ENCODE measurements at places on chromosomes 7 and 10. TPM values are rescaled to one million over a fixed set of nuclear protein-coding genes. Genes with fewer than 3 reads are reported as not detected.

Gene MACROH2A2
- 13.3 TPM for total RNA-seq

Gene PDZD7
- total RNA-seq: 1.2 TPM

Gene XRCC2
- total RNA-seq: 13.9 TPM

GRCh38 chr10:3172081-3172445 is 519 bp downstream of the PITRM1 start:
- DNase-seq: peak; percentile 77

DNA sequence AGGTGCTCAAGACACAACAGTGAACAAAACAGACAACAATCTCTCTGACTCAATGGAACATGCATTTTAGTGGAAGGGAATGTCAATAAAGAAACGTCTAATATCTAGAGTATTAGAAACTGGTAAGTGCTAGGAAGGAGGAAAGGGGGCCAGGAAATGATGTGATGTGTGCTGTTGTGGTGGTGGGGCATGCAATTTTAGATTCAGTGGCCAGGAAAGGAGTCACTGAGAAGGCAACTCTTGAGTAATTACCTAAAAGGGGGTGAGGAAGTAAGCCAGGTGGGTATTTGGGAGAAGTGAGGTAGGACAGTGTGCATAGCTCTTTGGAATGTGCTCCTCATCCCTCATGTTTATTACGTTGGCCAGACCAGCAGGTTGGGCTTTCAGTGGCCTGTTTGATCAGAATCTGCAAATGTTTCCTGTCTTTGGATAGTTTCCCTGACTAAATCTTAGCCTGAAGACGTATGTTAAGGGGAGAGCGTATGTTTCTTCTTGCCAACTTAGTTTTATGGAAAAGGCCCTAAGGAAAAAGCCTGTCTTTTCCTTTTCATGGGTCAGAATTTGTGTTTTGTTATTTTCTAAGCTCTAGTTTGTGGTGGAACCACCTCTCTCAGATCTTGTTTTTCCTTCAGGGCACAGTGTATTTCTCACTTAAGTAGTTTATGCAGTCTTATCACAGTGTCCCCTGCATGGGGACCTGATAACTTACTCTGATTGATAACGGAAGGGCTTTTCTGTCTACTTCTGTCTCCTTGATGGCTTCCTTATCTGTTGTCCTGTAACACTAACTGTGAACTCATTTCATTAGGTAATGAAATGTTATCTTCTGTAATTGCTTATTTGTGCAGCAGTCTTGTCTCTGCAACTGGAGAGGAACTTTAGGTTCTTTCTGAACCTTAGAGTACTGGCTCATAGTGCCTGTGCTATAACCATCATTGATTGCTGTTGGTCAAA is 203.7 kb downstream of the AUTS2 start:
- no peak for DNase-seq

GRCh38 chr10:68135922-68136792 is 26.9 kb downstream of the MYPN start:
- peak; percentile 92 for DNase-seq

- no peak for DNase-seq
These were observed 271.2 kb downstream of the NEBL start for GRCh38 chr10:20625868-20626267.

GRCh38 chr10:5944389-5945189 is 32.8 kb downstream of the IL15RA start:
- peak; percentile 98 for DNase-seq
